Activated CD8-positive, alpha-beta T cell treated with anti-CD3 and anti-CD28 coated beads for 36 hours (primary cell): ENCODE measurements at places on chromosomes 6 and 20. TPM values are rescaled to one million over a fixed set of nuclear protein-coding genes. Genes with fewer than 3 reads are reported as not detected.

PRICKLE4 gene
- total RNA-seq: not detected

PRRT1 gene
- 1.1 TPM for total RNA-seq

DAAM2 gene
- total RNA-seq: not detected

AGER gene
- 15.5 TPM for total RNA-seq

ERVFRD-1 gene
- not detected for total RNA-seq

AAR2 gene
- total RNA-seq: 19.7 TPM

MBOAT1 gene
- total RNA-seq: 6.4 TPM

CD93 gene
- total RNA-seq: 0.11 TPM

LRFN2 gene
- not detected for total RNA-seq

SNAI1 gene
- total RNA-seq: 0.90 TPM

UNC93A gene
- total RNA-seq: not detected
